Right lung (tissue), 10 donors: ENCODE measurements at places on chromosomes 1 and 21. TPM values are rescaled to one million over a fixed set of nuclear protein-coding genes. Genes with fewer than 3 reads are reported as not detected.

The CR1 gene
- 0.61 TPM for polyA plus RNA-seq

The CASZ1 gene
- 14.9 TPM for polyA plus RNA-seq

The AKT3 gene
- polyA plus RNA-seq, result 36.3 TPM

The ETV3L gene
- not detected for polyA plus RNA-seq

The SLAMF9 gene
- not detected for polyA plus RNA-seq

The HEYL gene
- polyA plus RNA-seq, result 24.7 TPM

The TRIM58 gene
- polyA plus RNA-seq, result 3.5 TPM

The FCGR3B gene
- polyA plus RNA-seq, result 0.72 TPM

The CAMTA1 gene
- 41.0 TPM for polyA plus RNA-seq

The H6PD gene
- 48.4 TPM for polyA plus RNA-seq

The PROK1 gene
- not detected for polyA plus RNA-seq

The C1QTNF12 gene
- polyA plus RNA-seq, result 0.48 TPM

The SLC45A3 gene
- 9.1 TPM for polyA plus RNA-seq

The PCP4 gene
- polyA plus RNA-seq, result 10.3 TPM

The CLDN17 gene
- polyA plus RNA-seq, result not detected

The BNIPL gene
- polyA plus RNA-seq, result 7.9 TPM

The ELAVL4 gene
- 0.98 TPM for polyA plus RNA-seq

The HES3 gene
- polyA plus RNA-seq, result not detected

The UBASH3A gene
- 0.12 TPM for polyA plus RNA-seq

The POU2F1 gene
- 12.0 TPM for polyA plus RNA-seq
